ENCODE measurements at places on chromosomes 6 and 20.

DNA sequence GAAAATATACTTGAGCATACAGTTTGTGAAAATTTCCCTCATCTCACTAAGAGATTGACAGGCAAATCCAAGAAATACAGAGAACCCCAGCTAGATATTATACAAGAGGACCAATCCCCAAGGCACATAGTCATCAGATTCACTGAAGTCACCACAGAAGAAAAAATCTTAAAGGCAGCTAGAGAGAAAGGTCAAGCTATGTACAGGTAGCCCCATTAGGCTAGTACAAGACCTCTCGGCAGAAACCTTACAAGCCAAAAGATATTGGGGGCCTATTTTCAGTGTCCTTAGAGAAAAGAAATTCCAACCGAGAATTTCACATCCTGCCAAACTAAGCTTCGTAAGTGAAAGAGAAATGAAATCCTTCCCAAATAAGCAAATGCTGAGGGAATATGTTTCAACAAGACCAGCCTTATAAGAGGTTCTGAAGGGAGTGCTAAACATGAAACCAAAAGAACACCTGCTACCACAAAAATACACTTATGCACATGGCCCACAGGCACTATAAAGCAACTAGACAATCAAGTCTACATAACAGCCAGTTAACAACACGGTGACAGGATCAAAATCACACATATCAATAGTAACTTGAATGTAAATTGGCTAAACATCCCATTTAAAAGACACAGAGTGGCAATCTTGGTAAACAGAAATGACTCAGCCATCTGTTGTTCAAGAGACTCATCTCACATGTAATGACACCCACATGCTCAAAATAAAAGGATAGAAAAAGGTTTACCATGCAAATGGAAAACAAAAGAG, 96.3 kb downstream of the FHL5 start:
- DNase-seq, result no peak

GRCh38 chr6:123802351-123802696, 1.3 kb upstream of the NKAIN2 start:
- no peak for DNase-seq

- DNase-seq, result no peak
Measured at GRCh38 chr20:49851991-49852390, 39.4 kb downstream of the SLC9A8 start.

GRCh38 chr6:134261766-134262165, 56.1 kb downstream of the SGK1 start:
- no peak for DNase-seq

- DNase-seq, result no peak
Measured at GRCh38 chr6:40477246-40478126, 109.7 kb downstream of the LRFN2 start.

GRCh38 chr20:53708129-53708968, 114.7 kb upstream of the ZNF217 start:
- peak; percentile 21 for DNase-seq

All from stimulated activated CD4-positive, alpha-beta T cell treated with anti-CD3 and anti-CD28 coated beads, Interleukin-12 subunit alpha, Interleukin-12 subunit beta, amount 100 ng/mL, for 4 hours (primary cell).